ENCODE measurements at places on chromosomes 2 and 18.

DNA sequence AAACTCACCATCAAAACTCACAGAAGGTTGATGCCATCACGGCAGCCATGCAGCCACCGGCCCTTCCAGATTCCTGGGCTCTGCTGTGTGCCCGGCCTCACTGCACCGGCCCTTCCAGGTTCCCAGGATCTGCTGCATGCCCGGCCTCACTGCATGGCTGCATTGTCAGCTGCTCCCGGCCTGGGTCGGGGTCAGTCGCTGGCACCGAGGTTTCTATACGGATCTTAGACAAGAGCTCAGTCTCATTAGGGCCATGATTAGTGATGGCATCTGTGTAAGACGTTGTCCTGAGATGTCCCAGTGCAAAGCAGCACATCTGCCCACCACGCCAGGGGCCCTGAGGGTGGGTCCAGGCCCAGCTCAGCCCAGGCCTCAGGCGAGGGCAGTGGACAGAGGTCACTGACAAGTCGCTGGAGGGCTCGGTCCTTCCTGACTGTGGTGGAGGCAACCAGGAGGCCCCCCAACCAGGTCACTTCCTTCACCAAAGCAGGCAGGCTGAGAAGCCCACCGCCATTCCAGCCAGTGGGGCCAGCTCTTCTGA lies 29.4 kb downstream of the TMEM18 start:
- DNase-seq: no peak

DNA sequence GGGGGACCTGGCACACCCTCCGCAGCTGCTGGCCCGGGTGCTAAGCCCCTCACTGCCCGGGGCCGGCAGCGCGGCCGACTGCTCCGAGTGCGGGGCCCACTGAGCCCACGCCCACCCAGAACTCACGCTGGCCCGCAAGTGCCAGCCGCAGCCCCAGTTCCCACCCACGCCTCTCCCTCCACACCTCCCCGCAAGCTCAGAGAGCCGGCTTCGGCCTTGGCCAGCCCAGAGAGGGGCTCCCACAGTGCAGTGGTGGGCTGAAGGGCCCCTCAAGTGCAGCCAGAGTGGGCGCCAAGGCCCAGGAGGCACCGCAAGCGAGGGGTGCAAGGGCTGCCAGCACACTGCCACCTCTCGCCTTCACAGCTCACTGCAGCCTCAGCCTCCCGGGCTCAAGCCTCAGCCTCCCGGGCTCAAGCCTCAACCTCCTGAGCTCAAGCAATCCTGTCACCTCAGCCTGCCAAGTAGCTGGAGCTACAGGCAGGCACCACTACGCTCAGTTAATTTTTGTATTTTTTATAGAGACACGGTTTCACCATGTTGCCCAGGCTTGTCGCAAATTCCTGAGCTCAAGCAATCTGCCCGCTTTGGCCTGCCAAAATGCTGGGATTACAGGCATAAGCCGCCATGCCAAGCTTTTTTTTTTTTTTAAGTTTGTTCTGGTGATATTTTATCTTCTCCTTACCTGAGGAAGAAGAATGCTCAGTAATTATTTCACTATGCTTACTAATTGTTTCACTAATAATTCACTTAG lies 71.7 kb upstream of the CDCA7 start:
- DNase-seq: no peak

GRCh38 chr2:208607694-208608093 lies 201.1 kb downstream of the PTH2R start:
- DNase-seq: no peak

- DNase-seq: no peak
Observed at GRCh38 chr2:42944779-42945415, 152.5 kb upstream of the HAAO start.

- DNase-seq: no peak
Observed at GRCh38 chr2:112084689-112085374, 29.8 kb downstream of the TMEM87B start.

DNA sequence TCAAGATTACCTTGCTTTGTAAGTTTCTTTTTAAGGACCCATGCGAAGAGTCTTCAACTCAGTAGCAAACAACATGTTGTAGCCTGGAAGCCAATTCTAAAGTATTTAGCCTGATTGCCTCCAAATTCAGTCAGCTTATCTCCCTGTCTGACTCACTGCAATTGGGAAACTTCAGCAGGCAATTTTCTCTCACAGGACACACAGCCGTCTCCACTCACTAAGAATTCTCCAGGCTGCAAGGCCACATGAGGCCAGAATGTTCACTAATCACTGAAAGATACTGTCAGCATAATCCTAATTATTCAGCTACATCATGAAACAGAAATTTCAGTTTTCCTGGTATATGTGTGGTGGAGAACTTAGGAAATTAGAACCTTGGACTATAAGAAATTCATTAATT lies 78.1 kb upstream of the PDE1A start:
- DNase-seq: no peak

- DNase-seq: no peak
Observed at GRCh38 chr2:112779598-112779997, 4.7 kb downstream of the IL1A start.

GRCh38 chr2:20953146-20953824 lies 90.6 kb downstream of the APOB start:
- no peak for DNase-seq

DNA sequence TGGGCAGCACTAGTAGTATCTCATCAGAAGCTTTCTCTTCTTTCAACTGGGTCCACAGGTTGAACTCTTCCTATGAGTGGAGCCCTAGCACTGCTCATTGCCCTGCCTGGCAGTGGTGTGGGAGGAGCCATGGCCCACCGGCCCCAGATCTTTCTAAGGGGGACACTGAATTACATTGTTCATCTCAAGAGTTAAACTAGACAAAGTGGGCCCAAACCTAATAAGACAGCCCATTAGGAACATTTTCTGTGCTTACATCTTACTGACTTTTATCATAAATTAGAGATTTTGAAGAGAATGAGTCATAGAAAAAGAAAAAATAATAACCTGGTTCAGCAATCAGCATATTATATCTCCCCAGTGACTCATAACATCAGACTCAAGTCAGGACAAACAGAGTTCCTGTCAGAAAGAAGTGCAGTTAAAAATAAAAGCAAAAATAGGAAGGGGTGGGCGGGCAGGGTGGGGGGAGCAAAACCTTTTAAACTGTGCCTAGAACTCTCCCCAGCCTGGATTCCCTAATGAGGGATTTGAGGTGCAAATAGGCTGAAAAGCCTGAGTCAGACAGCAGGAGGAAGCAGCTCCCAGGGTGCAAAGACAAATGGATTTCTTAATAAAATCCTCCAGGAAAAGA lies 161.6 kb upstream of the TRIB2 start:
- peak; percentile 16 for DNase-seq

DNA sequence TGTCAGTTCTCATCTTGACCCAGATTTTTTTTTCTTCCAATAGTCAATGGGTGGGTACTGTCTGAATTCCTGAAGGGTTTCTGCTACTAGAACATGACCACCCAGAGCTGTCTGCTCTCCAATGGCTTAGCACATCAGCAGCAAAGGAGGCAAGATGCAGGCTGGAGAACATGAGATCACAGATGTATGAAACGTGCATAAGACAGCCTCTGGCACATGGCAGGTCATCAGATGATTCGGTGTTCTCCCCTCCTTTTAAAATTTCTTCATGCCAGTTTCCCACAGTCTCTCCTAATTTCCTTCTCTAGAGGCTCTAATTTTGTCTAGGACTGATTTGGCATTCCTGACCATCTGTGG lies 359.3 kb upstream of the TNP1 start:
- no peak for DNase-seq

- no peak for DNase-seq
Observed at GRCh38 chr18:33573193-33573592, 4.8 kb upstream of the ASXL3 start.

DNA sequence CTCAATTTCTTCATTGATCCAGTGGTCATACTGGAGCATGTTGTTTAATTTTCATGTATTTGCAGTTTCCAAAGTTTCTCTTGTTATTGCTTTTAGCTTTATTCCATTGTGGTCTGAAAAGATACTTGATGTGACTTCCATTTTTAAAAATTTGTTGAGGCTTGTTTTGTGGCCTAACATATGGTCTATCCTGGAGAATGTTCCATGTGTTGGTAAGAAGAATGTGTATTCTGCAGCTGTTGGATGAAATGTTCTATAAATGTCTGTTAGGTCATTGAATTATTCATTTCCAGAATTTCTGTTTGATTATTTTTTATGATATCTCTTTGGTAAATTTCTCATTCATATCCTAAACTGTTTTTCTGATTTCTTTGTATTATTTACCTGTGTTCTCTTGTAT lies 139.8 kb upstream of the THUMPD2 start:
- DNase-seq: no peak
